T-helper 2 cell treated with Interferon-gamma antibody and Interleukin-4, amounts not matched to agents 5 μg/mL and 100 μg/mL, for 36 hours (primary cell): ENCODE measurements at places on chromosomes 6 and 20.

DNA sequence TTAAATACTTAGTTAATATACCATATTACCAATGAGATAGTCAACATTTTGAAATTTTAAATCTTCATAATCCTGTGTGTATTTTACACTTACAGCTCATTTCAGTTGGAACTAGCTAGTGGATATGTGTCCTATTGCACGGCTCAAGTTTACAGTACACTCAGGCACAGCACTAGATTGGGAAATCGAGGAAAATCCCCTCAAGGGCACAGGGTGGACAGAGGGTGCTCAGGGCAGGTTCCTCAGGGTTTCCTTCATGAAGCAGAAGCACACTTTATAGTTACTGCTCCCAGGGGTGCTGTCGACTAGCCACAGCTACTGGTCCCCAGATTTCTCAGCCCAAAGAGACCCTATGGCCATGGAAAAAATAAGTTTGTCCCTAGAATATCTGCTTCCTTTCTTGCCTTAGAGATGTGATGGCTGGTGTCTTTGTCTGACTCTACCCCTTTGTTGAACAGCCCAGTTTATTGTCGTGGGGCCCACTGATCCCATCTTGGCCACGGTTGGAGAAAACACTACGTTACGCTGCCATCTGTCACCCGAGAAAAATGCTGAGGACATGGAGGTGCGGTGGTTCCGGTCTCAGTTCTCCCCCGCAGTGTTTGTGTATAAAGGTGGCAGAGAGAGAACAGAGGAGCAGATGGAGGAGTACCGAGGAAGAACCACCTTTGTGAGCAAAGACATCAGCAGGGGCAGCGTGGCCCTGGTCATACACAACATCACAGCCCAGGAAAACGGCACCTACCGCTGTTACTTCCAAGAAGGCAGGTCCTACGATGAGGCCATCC lies 1.5 kb downstream of the BTN2A1 start:
- DNase-seq = no peak
- H3K27me3 ChIP-seq = no peaks in the 10 kb centered on the region
- H3K4me3 ChIP-seq = peak overlapping the region; percentile 84
- peak overlapping the region; percentile 38 for H3K27ac ChIP-seq

DNA sequence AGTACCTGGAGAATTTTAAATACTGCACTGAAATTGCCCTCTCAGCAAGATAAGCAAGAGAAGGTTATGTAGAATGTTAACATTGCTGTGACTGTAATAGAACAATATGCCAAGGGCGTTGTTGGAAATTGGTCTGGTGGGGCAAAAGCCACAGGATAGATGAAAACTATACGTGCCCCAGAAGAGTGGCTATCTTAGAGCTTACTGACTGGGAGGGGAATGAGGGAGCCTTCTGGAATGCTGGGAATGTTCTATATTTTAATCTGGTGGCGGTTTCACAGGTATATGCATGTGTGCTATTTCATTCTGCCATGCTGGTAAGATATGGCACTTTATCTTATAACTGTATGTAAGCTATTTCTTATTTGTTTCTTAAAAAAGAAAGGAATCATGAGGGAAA lies 35.2 kb upstream of the YWHAB start:
- H3K27me3 ChIP-seq = peaks cover 21% of the 10 kb centered on the region
- no peaks in the 10 kb centered on the region for H3K36me3 ChIP-seq
- no peak for DNase-seq
- H3K4me3 ChIP-seq = no peak overlapping the region
- no peaks in the 10 kb centered on the region for H3K4me1 ChIP-seq

GRCh38 chr20:49945701-49946477 lies 9.7 kb downstream of the RNF114 start:
- no peak overlapping the region for H3K27ac ChIP-seq
- H3K27me3 ChIP-seq = no peaks in the 10 kb centered on the region
- H3K4me3 ChIP-seq = no peak overlapping the region
- DNase-seq = no peak

DNA sequence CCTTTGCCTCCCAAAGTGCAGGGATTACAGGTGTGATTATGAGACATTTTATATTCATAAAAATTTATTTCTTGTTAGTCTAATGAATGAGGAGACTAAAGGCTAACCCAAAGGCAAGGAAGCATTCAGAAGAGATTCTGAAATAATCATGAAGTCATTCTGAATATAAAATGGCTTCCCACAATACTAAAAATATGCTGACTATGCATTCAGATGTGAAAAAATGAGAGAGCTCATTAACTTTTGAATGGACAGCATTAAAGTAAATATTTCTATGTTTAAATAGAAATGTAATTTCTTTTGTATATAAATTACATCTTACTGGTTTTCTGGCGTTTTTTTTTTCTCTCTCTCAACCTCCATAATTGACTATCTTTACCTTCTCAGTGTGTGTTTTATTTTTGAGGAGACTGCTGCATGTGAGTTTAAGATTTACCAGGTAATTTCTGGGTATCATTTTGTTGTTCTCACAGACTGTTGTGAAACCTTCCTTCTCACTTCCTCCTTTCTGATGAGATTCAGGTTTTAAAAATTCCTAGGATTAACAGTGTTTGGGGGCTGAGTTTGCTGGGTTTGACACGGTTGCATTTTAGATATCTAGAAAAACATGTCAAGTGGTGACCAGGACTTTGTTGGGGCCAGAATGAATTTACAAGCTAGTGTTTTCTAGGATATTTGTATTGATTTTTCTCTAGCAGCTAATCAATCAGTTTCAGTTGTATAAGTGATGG lies 316.6 kb downstream of the CDKAL1 start:
- H3K4me1 ChIP-seq = peaks cover 17% of the 10 kb centered on the region
- H3K4me3 ChIP-seq = no peak overlapping the region
- H3K27me3 ChIP-seq = no peaks in the 10 kb centered on the region
- DNase-seq = no peak

DNA sequence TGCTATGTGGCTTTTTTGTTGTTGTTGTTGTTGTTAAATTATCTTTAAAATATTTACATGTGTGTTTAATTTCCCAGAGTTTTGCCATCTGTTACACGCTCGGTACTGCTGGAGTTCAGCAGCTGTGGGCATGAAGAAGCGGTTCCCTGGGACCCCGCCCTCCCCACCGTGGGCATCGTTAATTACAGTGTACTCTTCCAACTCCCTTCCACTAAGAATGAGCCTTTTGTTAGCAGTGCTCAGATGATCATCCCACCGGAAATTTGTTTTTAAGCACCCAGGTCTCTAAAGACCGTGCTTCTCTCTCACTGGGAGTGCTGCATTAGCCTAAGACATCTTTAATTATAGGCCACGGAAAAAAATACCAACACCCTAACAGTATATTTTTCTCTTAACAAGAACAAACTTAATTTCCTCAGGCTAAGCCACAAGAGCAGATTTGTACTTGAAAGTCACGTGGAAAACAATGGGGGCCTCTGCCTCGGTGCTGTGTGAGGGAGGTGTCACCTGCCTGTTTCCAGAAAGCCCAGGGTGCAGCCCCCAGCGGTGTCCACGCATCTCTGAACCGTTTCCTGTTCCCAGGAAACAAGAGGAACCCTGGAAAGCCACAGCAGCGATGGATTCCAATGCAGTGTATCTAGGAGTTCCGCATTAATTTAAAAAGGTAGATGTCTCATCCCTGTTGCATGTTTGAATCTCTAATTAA lies 113.3 kb upstream of the FRMD1 start:
- H3K4me1 ChIP-seq = no peaks in the 10 kb centered on the region
- H3K36me3 ChIP-seq = no peaks in the 10 kb centered on the region
- H3K27ac ChIP-seq = no peak overlapping the region
- H3K27me3 ChIP-seq = no peaks in the 10 kb centered on the region
- DNase-seq = no peak

DNA sequence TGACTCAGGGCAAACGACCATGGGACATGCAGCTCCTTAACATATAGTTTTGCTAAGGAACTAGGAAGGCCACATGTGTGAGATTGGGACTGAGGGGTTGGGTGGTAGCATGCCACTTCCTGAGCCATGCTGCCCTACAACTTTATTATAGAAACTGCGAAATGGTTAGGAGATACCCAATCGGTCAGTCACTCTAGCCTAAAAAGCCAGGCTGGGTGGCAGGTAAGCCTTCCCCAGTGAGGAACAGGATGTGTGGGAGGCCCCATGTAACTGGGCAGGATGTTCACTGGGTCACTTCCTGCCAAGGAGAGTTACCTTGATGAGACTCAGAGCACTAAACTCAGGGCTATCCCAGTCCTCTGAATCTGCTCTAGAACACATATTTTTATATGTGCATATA lies 123.5 kb downstream of the MAP3K7 start:
- peak; percentile 56 for DNase-seq
- peak overlapping the region; percentile 82 for H3K4me3 ChIP-seq
- H3K27ac ChIP-seq = peak overlapping the region; percentile 93
- no peaks in the 10 kb centered on the region for H3K27me3 ChIP-seq
- H3K36me3 ChIP-seq = peaks cover 13% of the 10 kb centered on the region

DNA sequence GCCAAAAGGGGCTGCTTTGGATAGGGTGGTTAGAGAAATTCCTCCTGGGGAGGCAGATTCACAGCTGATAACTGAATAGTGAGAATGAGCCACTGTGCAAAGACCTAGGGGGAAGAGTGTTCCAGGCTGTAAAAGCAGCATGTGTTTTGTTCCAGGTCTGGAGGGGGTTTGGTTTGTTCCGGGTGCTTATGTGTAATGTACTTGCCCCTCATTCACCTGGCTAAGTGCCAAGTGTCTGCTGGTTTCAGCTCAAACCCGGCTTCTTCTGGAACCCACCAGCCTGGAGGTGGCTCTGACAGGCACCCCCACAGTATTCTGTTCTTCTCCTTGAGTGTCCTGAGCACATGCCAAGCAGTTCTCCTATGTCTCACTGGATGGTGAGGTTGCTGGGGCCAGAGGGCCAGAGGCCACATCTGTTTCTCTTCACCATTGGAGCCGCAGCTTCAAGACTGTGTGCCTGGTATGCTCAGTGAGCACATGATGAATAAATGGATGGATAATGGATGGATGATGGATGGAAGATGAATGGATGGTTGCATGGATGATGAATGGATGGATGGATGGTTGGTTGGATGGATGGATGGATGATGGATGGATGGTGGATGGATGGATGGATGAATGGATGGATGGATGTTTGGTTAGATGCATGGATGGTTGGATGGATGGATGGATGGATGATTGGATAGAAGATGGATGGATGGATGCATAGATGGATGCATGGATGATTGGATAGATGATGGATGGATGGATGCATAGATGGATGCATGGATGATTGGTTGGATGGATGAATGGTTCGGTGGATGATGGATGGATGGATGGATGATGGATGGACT lies 227.6 kb downstream of the BMP7 start:
- H3K27ac ChIP-seq = no peak overlapping the region
- no peak overlapping the region for H3K4me3 ChIP-seq
- no peaks in the 10 kb centered on the region for H3K4me1 ChIP-seq

DNA sequence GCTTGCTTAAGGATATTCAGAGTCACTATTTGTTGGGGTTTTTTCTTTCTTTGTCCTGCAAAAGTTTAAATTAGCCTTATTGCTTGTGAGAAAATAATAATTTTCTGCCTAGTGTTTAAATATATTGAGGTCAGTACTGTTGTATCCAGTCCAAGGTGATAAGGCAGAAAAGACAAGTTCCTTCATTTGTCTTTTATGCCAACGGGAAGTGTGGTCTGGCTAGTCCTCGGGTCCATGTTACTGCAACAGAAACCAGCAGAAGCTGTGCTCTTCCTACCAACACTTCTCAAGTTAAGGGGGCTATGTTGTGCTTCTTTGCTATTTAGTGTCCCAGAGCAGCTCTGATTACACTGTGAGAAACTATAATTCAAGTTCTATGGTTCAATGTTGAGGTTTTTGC lies 301.1 kb downstream of the TBC1D7 start:
- H3K36me3 ChIP-seq = no peaks in the 10 kb centered on the region
- H3K4me3 ChIP-seq = no peak overlapping the region
- no peaks in the 10 kb centered on the region for H3K4me1 ChIP-seq
- DNase-seq = no peak
- H3K27me3 ChIP-seq = peaks cover 12% of the 10 kb centered on the region

DNA sequence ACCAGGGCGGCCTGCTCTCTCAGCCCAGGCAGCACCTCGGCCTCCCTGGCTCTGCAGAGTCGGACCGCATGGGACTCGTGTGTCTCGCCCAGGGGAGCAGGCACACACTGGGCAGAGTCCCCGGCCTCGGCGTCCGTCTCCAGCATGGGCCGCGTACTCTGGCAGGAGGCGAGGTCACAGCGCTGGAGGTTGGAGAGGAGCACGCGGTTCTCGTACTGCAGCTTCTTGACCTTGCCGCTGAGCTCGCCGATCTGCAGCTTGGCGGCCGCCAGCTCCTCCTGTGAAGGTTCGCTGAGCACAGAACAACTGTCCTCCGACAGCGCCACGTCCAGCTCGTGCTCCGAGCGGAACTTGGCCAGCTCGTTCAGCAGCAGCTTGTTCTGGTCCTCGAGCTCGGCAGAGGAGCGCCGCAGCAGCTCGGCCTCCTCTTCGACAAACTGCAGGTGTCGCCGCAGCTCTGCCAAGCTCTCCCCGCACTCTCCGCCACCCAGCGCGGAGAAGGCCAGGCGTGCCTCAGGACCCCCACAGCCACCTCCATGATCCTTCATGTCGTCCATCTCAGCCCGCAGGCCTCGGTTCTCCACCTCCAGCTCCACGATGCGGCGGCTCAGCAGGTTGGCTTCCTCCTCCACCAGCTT lies 42.0 kb upstream of the DSN1 start:
- DNase-seq = no peak
- peaks cover 2% of the 10 kb centered on the region for H3K36me3 ChIP-seq
- H3K4me1 ChIP-seq = no peaks in the 10 kb centered on the region
- H3K4me3 ChIP-seq = no peak overlapping the region
- no peak overlapping the region for H3K27ac ChIP-seq
- no peaks in the 10 kb centered on the region for H3K27me3 ChIP-seq

- no peaks in the 10 kb centered on the region for H3K27me3 ChIP-seq
- no peak overlapping the region for H3K27ac ChIP-seq
- H3K4me1 ChIP-seq = no peaks in the 10 kb centered on the region
Observed at GRCh38 chr6:82015526-82015925, 232.0 kb downstream of the IBTK start.

GRCh38 chr6:75478929-75479328 lies 14.7 kb downstream of the FILIP1 start:
- peaks cover 20% of the 10 kb centered on the region for H3K27me3 ChIP-seq
- H3K27ac ChIP-seq = no peak overlapping the region
- DNase-seq = no peak
- H3K4me1 ChIP-seq = no peaks in the 10 kb centered on the region

GRCh38 chr6:138101946-138102731 lies 5.1 kb downstream of the PERP start:
- no peaks in the 10 kb centered on the region for H3K36me3 ChIP-seq
- peaks cover 30% of the 10 kb centered on the region for H3K27me3 ChIP-seq
- no peak for DNase-seq
- no peak overlapping the region for H3K4me3 ChIP-seq
- no peak overlapping the region for H3K27ac ChIP-seq

DNA sequence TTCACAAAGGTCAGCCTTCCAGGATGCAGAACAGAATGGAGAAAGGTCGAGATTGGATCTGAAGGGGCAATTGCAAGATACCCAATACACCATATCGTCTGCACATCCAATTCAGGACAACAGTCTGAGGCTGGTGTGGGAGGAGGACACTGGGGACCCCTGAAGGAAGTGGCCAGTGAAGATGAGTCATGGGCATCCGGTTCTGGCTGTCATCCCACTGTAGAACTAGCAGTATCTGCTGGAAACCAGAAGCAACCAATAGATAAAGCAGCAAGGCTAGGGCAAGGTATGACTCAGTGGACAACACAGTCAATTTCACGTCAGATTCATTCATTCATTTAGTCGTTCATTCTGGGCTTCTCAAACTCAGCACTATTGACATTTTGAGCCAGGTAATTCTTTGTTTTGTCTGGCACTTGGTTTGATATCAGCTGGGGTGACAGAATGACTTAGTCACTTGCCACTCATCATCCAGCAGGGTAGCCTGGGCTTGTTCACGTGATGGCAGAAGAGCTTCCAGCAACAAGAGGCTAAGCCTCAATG lies 30.3 kb upstream of the SHLD1 start:
- peaks cover 7% of the 10 kb centered on the region for H3K4me1 ChIP-seq
- no peak overlapping the region for H3K4me3 ChIP-seq
- H3K36me3 ChIP-seq = no peaks in the 10 kb centered on the region
